ENCODE measurements at places on chromosomes 7 and 10.

DNA sequence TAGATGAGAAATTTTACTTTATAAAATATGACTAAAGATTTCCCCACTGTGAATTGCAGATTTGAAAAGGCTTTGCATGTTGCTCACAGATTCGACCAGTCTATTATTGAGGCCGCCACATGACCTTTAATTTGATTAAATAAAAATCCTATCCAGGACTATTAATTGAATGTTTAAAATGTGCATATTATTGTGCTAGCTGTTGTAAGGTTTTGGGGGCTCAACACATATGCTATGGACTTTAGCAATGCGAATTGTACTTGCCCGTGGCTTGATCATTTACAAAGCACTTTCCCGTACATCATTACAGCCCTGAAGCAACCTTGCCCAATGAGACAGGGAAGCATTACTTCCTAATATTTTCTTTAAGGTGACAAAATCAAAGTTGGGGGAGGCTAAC is 243.0 kb downstream of the ACTR3B start:
- no peak for DNase-seq

DNA sequence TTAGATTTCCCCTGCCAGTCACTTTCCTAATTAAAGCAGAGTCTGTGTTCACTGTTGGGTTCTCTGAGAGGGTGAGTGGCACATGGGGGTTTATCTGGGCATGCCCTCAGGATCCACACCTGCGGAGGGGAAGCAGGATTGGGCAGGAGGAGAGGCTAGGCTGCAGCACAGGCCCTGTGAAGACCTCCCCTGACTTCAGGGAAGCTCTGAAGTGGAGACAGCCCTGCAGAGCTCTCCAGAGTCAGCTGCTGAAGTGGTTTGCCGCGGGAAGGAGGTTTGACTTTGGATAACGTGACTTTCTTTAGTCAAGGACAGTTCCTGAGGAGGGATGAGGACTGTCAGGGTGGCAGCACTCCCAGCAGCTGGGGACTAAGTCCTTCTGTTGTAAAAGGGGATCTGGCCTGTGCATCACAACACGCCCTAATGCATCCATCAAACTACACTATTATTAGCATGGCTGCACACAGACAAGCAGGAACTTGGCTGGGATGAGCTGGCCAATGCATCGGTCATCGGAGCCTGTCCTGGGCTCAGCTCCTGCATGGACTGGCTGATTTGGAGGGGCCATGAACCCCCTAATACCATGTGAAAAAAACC is 50.9 kb upstream of the LEP start:
- DNase-seq, result no peak

GRCh38 chr10:112223725-112224124 is 40.2 kb upstream of the GPAM start:
- DNase-seq, result no peak

DNA sequence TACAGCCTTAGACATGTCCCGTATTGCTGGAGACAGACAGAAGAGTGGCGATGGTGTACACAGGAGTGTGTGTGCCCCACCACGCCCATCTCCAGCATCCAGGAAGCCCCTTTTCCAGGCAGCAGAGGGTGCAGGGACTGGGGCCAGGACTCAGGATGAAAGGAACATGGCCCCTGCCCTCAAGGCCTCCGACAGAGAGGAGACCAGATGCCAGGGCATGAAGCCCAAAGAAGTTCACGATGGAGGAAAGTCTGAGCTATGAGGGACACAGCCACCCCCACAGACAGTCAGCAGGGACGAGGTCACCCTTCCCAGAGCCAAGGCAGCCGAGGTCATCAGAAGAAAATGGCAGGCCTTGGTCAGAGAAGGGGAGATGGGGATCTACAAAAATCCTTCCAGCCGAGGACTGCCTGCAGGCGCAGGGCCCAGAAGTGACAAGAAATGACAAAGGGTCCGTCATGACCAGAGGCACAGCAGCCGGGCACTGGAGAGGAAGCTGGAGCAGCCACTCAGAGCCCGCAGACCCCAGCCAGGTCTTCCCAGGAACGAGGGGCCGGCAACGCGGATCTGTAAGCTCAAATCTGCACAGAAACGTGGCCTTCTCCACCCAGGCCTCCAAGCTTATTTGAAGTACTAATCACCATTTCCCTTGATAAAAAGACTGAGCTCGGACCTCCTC is 78.7 kb upstream of the PPP2R2D start:
- DNase-seq, result no peak

DNA sequence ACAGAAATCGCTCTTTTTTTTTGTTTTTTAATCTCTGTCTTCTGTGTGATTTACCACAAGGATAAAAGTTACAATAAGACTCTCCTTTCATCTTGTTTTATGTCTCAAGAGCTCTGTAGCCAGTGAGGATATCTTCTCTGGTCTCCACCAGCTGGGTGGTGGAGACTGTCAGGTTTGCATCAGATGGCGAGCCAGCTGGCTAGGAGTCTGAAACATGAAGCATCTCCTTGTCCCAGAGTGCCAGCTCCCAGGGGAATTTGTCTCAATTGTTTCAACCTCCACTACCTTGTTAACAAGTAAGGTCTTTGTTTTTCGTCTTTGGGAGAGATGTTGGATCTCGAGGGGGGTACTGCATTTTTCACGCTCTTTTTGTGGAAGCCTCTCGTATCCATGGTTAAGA is 47.3 kb downstream of the FRMPD2 start:
- no peak for DNase-seq

- no peak for DNase-seq
Measured at GRCh38 chr10:122208571-122209430, 62.3 kb upstream of the BTBD16 start.

- no peak for DNase-seq
Measured at GRCh38 chr7:118289476-118289875, 65.0 kb downstream of the ANKRD7 start.

DNA sequence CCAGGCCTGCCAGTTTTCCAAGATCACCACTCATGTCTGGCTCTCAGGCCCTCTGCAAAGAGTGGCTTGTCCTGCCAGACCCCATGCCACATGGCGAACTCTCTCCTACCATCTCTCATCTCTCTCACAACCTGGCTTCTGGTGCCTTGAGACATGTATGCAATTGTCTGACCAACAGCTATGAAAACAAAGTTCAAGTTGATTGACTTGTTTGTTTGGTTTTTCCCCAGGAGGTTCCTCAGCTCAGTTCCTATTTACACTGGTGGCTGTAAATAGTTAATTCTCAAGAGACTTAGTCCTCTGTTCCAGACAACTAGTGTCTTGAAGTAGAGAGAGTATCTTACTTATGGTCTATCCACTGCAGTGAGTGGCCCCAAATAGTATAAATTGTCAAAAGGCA is 131.8 kb downstream of the SNX10 start:
- DNase-seq, result no peak

DNA sequence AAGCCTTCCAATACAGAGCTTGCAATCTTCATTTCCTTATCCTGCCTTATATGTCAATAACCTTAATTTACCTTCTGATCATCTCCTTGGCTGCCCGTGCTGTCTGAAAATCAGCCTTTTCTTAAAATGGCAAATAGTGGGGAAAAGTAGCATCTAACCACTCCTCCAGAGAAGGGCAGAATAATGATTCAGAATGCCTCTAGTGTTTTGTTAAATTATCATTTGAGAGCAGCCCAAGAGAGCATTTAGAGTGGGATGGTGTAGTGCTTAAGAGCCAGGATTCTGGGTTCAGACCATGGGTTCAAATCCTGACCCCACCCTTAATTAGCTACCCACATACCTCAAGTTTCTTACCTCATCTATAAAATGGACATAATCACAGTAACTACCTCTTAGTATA is 4.6 kb upstream of the TMEM139 start:
- no peak for DNase-seq

- DNase-seq, result no peak
Measured at GRCh38 chr10:131579251-131580071, 267.9 kb upstream of the TCERG1L start.

DNA sequence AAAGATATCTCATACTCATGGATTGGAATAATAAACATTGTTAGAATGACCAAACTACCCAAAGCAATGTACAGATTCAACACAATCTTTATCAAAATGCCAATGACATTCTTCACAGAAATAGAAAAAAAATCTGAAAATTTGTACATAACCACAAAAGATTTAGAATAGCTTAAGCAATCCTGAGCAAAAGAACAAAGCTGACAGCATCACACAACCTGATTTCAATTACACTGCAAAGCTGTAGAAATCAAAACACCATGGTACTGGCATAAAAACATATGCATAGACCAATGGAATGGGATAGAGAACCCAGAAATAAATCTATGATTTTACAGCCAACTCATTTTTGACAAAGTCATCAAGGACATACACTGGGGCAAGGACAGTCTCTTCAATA is 130.0 kb upstream of the TMEM72 start:
- no peak for DNase-seq

- DNase-seq, result no peak
Measured at GRCh38 chr10:75658915-75659314, 227.5 kb downstream of the LRMDA start.

DNA sequence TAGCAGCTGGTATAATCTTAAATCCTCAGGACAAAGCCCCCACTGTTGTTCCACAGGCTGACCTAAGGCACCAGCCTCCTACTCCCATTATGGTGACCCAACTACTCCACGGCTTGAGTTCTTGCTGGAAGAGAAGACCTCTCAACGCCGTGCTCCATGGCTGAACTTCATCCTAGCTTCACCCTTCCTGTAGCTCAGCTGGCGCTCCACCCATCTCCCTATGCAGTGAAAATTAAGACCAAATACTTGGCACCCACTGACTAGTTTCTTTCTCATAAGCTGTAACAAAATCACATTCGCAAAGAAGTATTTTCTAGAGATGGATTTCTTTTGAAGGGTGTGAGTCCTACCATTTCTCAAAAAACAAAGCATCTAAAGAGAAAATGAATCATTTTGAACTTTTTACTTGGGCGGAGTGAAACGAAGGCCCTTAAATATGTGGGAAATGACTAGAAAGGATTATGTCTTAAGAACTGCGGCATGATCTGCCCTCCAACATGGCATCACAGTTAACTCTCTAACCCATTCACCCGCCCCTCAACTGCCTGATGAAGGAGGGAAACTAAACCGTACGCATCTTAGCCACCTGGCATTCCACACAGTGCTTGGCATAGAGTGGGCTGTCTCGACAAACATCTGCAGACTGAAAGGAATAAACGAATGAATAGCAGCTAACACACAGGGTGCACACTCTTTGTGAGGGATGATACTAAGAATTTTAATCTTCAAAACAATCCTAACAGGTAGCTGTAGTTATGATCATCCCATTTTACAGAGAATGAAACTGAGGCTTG is 32.7 kb downstream of the GFRA1 start:
- DNase-seq, result no peak

DNA sequence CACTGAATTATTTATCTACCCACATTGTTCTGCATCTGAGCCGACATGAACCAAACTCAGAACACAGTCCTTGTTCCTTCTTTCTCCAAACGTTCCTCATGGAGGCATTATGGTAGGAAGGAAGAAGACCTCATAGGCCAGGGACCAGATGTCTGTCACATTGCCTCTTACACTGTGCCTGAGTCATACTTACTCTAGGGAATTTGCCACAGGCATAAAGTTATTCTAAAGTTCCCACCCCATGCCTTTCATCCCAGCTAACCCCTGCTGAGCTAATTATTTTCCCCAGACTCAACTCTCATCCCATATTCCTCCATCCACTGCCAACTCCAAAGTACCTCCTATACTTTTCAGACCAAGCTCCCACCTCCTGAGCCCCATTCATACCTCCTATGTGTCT is 21.2 kb downstream of the MAT1A start:
- DNase-seq, result no peak

DNA sequence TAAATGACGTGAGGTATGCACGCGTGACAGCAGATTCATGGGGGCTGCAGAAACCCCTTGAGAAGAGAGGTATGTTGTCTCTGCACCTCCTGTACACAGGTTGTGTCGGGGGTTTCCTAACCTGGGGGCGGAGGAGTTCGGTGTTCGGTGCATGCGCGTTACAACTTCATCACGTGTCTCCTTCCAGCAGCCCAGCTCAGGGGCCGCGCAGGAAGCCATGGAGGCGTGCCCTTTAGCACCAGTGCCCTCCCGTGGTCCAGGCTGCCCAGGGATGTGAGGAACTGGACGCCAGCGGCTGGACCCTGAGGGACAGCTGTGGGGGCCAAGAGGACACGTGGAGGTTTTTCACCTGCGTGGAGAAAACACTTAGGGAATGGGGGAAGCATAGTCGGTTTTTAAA is 186.4 kb downstream of the EBF3 start:
- no peak for DNase-seq

- DNase-seq, result peak; percentile 92
Measured at GRCh38 chr7:106957766-106958165, 86.7 kb upstream of the PRKAR2B start.

DNA sequence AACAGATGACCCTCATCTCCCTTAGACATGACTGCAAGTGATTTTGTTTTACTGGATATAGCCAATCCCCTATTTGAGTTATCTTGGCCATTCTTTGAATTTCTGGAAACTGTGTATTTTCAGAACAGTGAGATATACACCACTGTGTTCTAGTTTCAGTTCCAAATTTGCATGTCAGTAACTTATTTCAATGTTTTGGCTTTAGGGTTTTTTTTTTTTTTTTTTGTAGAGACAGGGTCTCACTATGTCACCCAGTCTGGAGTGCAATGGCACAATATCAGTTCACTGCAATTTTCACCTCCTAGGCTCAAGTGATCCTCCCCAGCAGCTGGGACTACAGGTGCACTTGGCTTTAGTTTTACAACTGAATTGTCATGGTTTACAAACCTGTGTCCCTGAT is 67.2 kb downstream of the ATAD1 start:
- DNase-seq, result no peak

GRCh38 chr10:94085766-94086437 is 92.2 kb downstream of the PLCE1 start:
- DNase-seq, result no peak

DNA sequence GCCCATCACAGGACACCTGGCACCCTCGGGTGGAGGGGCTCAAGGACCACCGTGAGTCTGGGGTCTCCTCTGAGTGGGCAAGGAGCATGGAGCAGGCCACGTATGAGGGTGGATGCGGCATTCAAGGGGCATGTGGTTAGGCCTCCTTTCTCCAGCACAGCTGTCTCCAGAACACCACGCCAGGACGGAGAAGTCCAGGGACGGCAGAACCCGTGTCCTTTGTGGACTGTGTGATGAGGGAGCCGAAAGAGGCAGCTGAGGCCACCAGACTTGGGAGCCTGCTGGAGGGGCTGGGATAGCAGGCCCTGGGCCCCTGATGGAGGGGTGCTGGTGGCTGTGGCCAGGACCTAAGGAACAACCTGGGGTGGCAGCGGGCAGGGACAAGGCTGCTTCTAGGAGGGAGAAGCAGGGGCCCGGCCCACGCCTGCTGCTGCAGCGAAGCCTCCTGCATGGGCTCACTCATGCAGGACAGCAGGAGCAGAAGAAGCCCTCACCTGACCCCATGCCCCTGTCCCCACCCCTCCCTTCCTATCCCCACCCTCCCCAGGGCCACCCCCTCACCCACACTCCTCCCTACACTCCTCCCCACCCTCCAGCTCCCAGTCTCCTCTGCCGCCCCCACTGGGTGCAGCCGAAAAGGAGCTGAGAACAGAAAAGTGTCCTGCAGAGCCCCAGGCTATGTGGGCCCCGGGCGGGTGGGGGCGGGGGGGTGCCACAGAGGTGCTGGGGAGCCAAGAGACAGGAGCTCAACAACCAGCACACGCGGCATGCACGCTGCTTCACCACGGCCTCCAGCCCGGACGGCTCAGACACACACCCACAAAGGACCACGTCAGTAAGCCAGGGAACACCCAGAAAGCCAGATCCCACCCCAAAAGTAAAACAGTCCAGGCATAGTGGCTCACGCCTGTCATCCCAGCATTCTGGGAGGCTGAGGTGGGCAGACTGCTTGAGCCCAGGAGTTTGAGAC is 29.7 kb downstream of the ZFAND2A start:
- no peak for DNase-seq

GRCh38 chr7:74598558-74598957 is 59.0 kb upstream of the GTF2I start:
- no peak for DNase-seq
